ENCODE measurements at places on chromosomes 2 and 18.
A peak's percentile ranks its signal among the peaks of the same experiment; 100 is the strongest.

GRCh38 chr2:186641807-186642321 lies 52.0 kb upstream of the FAM171B start:
- DNase-seq = peak; percentile 29

- DNase-seq = no peak
Observed at GRCh38 chr2:126221506-126221905, 434.5 kb upstream of the GYPC start.

DNA sequence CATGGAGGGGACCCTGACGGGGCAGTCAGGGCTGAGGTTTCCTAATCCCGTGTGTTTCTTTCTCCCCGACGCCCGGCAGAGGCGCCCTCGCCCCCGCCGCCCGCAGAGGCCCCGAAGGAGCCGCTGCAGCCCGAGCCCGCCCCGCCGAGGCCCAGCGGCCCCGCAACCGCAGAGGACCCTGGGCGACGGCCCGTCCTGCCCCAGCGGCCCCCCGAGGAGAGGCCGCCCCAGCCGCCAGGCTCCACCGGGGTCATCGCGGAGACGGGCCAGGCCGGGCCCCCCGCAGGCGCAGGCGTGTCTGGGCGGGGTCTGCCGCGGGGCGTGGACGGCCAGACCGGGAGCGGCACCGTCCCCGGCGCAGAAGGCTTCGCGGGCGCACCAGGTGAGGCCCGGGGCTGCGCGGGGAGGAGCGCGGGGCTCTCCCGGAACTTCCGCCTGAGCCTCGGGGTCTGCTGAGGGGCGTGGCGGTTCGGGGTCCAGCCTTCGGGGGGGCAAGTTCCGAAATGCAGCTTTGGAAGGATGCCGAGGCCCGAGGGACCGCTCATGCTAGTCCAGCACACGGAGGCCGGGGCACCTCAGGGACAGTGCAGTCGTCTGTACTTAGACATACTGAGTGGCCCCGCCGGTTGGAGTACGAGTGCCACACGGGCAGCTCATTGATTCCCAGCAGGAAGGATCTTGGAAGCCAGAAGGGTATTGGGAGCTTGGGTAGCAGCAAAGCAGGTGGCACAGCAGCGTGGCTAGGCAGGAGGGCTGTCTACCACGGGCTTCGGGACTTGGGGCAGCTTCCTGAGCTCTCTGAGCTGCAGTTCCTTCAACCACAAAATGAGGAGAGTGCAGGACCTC lies 60.1 kb downstream of the EMILIN2 start:
- DNase-seq = no peak

DNA sequence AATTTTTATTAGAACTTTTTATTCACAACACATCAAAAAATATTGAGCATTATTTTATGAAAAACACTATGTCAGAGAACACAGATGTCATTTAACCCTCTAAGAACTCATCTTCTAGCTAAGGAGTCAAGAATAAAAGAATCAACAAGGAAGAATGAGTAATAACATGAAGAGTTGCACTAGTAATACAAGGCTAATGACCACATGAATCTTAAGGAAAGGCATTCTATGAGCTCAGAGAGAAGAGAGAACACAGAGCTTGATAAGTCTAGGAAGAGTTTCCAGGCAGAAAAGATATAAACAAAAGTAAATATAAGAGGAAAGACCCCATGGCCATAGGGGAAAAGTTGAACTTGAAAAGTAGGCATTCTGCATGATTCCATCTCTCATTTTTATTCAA lies 166.5 kb downstream of the MAIP1 start:
- DNase-seq = no peak

DNA sequence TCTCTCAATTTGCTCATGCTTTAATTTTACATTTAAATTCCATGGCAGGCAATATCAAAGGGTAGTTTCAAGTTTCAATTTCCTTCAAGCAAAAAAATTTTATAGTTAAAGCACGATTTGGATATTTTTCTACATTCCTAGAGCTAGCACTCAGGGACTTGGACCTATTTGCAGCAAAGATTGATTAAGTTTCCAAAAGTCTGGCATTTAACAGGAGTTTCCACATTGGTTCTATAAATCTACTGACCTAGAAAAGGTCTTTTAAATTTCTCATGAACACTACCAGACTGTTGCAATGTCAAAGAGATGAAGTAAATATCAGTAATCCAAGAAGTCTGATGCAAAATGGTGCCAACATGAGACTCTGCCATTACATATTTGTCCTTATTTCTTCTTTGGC lies 253.7 kb upstream of the LINC00305 start:
- DNase-seq = no peak

DNA sequence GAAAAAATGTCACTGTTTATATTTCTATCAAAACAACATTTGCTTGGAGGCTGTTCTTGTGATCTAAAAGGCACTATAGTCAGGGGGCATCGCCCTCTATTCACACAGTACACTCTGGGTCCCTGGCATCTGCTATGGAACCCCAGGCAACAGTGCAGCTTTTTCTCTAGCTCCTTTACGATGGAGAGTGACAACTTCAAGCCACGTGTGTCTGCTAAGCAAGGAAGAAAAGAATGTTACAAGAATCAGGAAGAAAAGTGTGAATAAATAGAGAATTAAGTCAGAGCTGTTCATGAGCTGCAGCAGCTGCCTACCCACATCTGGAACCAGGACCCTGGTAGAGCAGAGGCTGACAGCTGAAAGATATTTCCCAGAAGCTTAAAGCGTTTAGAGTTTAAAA lies 11.2 kb downstream of the RND3 start:
- no peak for DNase-seq

- no peak for DNase-seq
Observed at GRCh38 chr18:56569416-56569815, 69.0 kb downstream of the TXNL1 start.

GRCh38 chr18:31402026-31402373 lies 25.4 kb downstream of the DSG4 start:
- no peak for DNase-seq

- no peak for DNase-seq
Observed at GRCh38 chr18:45538444-45538843, 76.8 kb upstream of the SLC14A2 start.

GRCh38 chr2:107589079-107589491 lies 237.6 kb upstream of the RGPD4 start:
- DNase-seq = no peak

GRCh38 chr18:34807106-34807796 lies 97.2 kb downstream of the DTNA start:
- DNase-seq = no peak

- peak; percentile 23 for DNase-seq
Observed at GRCh38 chr2:98515250-98515991, 70.8 kb downstream of the INPP4A start.

GRCh38 chr2:181937473-181937872 lies 45.9 kb downstream of the ITPRID2 start:
- no peak for DNase-seq

GRCh38 chr2:182503886-182504285 lies 77.0 kb upstream of the PDE1A start:
- no peak for DNase-seq

DNA sequence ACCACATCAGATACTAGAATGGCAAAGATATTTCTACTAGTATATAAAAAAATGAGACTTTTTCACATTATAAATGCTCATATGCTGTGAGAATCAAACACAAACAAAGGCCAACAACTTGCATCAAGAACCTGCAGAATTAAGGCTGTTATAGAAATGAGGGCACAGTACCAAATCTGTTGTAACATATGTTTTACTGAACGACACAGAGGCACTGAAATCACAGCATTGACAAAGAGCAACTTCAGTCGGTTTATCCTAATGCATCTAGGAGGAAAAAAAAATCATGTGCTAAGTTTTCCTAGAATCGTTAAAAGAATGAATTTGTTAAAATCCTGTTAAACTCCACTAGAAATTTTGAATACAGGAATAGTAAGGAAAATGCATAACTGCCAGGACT lies 617.4 kb upstream of the NETO1 start:
- no peak for DNase-seq

- DNase-seq = no peak
Observed at GRCh38 chr2:17104454-17104853, 413.8 kb downstream of the RAD51AP2 start.

- no peak for DNase-seq
Observed at GRCh38 chr18:3595369-3596273, 145.6 kb downstream of the TGIF1 start.

DNA sequence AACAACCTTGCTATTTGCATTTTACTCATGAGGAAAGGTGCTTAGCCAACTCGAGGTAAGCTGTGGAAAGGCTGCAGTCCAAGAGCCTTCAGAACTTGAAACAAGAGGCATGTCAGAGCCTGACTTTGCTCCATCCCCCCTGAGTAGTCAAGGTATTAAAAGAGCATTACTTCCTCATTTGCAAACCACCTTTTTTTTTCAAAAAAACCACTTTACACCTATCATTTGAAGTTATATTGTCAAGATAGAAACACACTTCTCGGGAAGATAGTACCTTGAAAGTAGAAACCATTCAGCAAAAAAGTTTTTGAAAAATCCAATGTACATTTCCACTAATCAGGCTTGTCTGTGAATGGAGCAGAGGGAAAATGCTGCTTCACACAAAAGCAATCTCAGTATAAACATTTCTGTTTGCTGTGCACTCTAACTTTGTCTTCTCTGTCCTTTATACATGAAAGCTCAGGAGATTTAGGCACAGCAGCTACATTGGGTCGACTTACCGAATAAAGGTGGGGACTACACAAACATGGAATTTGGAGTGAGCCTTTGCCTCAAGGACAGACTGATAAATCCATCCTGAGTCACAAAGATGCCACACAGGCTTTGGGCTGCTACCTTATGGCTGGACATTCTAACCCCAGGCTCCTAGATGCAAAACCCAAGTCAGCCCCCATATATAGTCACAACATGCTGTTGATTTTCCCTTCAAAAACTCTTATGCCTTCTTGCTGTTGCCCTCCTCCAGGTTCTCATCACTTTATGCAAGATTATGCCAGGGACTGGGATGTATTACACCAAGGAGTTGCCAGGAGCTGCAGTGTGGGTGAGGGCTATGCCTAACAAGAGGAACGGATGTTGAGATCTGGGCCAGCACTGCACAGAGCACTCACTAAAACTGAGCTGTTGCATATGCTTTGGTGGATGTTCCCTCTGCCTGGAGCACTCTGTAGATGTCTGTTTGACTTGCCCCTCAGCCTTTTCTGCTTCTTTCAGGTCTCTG lies 41.4 kb upstream of the EML4 start:
- DNase-seq = no peak

GRCh38 chr2:182744490-182744889 lies 28.4 kb downstream of the DNAJC10 start:
- DNase-seq = no peak

DNA sequence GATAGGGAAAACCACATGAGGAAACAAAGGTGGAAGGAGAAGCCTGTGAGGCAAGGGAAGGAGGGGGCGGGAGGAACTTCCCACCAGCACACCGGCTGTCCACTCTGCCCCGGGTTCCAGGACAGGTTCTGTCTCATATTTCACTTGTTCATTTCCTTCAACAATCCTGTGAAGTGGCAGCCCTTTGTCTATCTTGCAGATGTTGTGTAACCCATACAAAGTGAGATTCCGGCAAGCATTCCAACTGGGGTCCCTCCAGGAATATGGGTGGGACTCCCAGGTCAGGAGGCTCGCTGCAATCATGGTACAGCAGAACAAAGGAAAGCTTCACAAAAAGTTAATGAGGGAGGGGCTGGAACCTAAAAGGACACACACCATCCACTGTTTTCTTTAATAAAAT lies 271.3 kb upstream of the PXDN start:
- DNase-seq = no peak

DNA sequence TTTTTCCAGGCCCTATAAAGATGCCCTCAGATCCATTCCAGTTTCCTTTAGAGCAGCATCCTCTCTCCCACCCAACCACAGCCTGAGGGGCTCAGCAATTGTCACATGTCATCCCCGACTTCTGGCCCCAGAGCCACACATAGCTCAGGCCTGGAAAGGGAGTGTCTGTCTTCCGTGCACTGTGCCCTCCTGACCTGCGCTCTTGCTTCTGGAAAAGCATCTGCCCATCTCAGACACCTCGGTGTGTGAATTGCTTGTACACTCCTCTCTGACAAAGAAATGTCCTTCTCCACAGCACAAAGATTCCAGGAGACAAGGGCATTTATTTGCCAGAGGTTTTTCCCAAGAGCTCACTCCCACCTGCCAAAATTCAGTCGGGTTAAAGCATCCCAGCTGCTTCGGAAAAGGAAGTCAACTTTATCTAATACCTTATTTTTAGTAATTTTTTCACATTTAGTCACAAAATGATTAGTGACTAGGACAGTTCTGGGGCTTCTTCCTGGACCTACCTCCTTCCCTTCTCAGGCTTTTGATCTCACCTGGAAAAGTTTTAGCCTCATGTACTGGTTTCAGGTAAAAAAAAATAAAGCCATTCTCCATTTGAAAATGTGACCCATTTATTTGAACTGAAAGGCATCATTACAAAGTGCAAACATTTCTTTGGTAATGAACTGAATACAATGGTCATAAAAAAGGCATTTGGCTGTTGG lies 112.9 kb downstream of the PXDN start:
- no peak for DNase-seq

DNA sequence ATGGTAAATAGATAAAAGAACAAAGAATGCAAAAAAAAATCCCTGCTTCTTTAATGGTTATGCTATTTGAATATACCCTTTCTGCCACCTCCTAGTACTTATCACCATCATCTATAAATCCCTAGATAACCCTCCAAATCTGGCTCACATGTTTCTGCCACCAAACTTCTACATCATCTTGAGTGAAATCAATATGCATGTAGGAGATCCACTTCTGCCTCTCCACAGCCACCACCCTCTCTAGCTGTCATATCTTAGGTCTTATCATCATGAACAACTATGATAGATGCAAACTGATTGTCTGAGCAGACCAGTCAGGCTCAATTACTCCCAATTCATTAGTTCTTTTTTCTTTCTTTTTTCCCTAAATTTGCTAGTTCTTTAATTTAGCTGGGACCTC lies 55.3 kb downstream of the STRN start:
- no peak for DNase-seq

DNA sequence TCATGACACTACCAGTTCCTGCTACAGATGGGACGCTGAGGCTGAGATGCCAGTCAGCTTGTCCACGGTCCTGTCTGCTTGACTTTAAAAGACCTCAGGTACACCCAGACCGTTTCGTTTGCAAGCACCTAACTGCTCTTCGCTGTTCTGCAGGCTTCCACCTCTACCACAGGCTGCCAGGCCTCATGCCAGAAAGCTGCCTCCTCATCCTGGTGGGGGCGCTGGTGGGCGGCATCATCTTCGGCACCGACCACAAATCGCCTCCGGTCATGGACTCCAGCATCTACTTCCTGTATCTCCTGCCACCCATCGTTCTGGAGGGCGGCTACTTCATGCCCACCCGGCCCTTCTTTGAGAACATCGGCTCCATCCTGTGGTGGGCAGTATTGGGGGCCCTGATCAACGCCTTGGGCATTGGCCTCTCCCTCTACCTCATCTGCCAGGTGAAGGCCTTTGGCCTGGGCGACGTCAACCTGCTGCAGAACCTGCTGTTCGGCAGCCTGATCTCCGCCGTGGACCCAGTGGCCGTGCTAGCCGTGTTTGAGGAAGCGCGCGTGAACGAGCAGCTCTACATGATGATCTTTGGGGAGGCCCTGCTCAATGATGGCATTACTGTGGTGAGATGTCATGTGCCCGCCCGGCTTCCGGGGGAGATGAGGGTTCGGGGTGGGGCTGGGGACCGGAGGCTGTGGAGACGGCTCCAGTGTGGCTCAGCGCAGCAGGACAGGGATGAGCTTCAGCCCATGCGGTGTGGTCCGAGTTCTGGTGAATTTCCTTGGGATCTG lies 5.9 kb downstream of the SLC9A4 start:
- DNase-seq = no peak
